Endothelial cell (in vitro differentiated cells): ENCODE measurements at places on chromosomes 3 and 15.

- no peak for DNase-seq
Observed at GRCh38 chr3:4834403-4834866, 144.8 kb upstream of the BHLHE40 start.

GRCh38 chr3:171192176-171192854 lies 165.8 kb upstream of the SLC2A2 start:
- no peak for DNase-seq

DNA sequence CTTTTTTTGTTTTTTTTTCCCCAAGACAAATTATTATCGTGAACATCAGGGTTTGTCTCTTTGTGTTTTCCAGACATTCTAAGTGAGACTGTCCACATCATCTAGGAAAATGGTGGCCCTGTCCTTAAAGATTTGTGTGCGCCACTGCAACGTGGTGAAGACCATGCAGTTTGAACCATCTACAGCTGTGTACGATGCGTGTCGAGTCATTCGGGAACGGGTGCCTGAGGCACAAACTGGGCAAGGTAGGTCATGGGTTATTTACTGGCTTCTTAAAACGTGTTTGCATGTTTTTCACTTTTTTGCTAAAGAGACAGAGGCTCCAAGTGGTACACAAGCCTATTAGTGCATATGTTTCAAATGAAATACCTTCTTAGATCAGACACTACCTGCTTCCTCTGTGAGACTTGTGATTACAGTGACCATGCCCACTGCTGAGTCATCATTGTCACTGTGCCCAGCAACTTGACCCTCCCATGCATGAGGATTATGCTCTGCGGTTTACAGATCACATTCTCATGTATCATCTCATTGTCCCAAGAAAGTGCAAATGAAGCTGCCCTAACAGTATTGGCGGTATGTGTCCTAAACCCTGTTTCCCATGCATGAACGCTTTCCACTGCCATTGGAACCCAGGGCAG lies 395.2 kb upstream of the TPM1 start:
- no peak for DNase-seq

- no peak for DNase-seq
Observed at GRCh38 chr15:81418891-81419290, 44.9 kb upstream of the TMC3 start.

- no peak for DNase-seq
Observed at GRCh38 chr15:42363942-42364341, 4.6 kb downstream of the CAPN3 start.

GRCh38 chr15:47299846-47300434 lies 417.4 kb upstream of the SEMA6D start:
- DNase-seq: no peak

DNA sequence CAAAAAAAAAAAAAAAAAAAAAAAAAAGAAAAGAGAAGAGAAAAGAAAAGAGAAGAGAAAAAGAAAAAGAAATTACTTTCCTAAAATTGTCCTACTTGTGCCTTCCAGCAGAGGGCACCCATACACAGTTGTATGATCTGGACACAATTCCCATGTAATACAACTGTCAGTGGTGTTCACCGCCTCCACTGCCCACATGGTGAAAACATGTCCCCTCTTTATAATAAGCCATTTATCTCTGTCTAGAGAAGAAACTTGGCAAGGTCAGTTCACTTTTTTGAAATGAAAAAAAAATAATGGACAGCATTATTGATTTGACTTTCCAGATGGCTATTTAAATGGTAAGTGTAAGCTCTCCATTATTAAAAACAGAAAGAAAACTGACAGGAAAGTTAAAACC lies 459.4 kb downstream of the GBE1 start:
- peak; percentile 46 for DNase-seq

DNA sequence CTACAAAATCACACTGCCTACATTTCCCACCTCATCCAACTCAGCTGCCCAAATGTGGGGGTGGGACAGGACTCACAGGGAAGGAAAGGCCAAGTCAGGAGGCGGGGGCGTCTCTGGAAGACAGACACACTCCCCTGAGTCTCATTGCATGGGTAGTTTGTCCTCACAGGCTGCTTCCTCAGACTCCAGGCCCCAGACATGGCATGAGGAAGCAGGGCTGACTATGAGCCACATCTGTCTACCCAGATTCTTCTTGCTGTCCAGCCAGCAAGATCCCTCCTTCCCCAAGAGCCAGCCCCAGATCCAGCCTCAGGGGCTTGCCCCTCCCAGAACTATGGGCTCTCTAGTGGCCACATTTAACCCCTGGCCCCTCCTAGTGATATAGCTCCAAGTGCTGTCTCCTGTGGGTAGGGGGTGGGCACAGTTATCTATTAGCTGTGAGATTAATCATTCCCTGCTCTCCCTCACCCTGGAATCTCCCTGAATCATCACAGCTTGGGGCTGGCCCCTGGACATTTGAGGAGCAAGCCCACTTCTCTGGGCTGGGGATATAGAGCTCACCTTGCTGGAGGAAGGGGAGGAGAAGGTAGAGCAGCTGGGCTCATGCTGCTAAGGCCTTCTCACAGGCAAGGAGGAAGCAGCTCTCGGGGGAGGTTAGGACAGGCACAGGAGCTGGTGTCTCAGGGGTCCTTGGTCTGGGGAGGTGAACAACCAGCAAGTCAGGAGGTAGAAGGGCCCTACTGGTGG lies 2.1 kb upstream of the CCDC33 start:
- DNase-seq: no peak

GRCh38 chr15:62896380-62896866 lies 146.1 kb upstream of the TPM1 start:
- DNase-seq: no peak

GRCh38 chr3:158773845-158774830 lies 27.7 kb upstream of the MFSD1 start:
- DNase-seq: no peak

DNA sequence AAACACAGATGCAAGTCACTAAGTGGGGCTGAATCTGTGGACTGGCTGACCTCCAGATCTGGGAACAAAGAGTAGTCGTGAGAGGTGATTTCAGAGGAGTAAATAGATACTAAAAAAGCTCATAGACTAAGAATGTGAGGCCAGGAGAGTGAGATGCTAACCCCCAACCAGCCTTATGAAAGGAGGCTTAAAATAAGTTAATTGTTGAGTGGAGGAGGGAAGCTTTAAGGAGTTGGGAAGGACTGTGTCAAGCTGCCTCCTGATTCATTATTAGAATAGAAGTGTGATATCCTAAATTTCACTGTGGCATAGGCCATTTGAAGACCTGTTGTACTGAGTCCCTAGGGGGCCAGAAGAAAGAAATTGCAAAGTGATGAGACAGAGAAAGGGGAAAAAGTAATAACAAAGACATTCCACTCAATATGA lies 107.6 kb downstream of the RBPMS2 start:
- DNase-seq: no peak

- DNase-seq: peak; percentile 43
Observed at GRCh38 chr3:3800080-3800455, 837 bp downstream of the LRRN1 start.

GRCh38 chr15:69272891-69273290 lies 25.8 kb upstream of the PAQR5 start:
- DNase-seq: no peak

DNA sequence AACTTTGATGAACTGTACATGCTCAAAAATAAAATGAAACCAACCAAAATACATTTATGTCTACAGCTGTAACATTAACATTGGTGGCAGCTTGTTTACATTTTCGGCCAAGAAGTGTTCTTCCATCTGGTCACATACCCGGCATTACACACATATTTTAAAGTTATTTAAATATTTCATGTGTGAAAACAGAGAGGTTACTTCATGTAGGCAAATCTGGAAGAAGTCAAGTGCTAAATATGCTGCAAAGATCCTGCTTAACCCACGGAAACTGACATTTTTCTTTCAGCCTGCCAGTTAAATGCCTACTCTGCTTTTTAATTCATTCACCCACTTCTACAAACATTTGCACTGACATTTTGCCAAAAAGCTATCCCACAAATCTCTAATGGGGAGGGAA lies 69.7 kb downstream of the MB21D2 start:
- DNase-seq: no peak
